Left ventricle myocardium superior (tissue), 1 donor: ENCODE measurements at places on chromosomes 5 and 9. TPM values are rescaled to one million over a fixed set of nuclear protein-coding genes. Genes with fewer than 3 reads are reported as not detected.

Gene CTXN3
- total RNA-seq: not detected

- no peak for DNase-seq
These were observed 34.6 kb upstream of the F2R start for GRCh38 chr5:76681287-76681686.

DNA sequence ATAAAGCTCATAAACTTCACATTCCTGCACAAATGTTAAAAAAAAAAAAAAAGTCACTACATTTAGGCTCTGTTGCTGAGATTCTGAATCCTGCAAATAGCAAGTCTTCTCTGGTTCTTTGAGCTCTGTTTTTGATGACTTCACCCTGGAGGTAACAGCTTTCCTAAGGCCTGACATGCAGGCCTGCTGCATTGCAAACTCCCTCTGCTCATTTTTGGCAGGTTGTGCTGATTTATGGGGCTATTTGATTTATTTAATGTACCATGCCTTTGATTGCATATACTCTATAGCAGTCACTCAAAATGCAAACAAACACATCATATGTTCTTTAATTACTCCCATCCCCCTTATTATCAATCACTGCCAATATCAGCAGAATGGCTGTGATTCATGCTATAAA lies 416.1 kb upstream of the IZUMO3 start:
- DNase-seq: no peak

- DNase-seq: no peak
These were observed 20.6 kb downstream of the OLFML2A start for GRCh38 chr9:124797343-124798103.

Gene DPYSL3
- 19.5 TPM for total RNA-seq

Gene MLANA
- total RNA-seq: not detected

DNA sequence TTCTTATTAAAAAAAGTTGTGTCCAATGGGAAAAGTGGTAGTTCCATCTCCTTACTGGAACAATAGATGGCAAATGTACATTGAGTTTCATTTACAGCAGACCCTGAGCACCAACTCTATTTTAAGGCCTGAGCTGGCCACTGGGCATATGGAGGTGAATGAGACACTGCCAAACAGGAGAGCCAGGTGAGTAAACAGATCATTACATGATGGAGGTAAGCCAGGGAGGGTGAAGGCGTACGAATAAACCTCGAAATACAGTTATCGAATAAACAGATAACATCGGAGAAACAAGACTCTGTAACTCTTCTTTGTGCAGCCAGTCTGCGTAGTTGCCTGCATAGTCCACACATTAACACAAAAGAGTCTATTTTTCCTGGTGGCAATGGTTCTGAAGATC lies 446.4 kb upstream of the KLF4 start:
- no peak for DNase-seq

DNA sequence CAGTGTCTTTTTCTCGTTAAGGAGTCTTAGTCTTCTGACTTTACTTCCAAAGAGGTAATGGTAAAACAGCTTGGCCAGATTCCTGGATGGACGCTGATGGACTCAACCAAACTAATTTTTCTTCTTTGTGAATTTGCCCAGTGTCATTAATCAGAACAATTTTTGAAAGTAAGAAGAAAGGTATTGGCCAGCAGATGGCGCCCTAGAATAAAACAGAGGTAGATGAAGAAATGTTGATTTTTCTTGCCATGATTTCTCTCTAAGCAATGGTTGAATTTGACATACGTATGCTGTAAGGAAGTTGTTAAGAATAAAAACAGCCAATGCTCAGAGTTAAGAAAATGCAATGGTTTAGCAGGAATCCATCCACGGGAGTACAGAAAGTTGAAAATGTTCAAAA lies 500.0 kb downstream of the DIRAS2 start:
- DNase-seq: no peak

GRCh38 chr5:141868541-141868940 lies 9.7 kb downstream of the PCDH1 start:
- DNase-seq: no peak

DNA sequence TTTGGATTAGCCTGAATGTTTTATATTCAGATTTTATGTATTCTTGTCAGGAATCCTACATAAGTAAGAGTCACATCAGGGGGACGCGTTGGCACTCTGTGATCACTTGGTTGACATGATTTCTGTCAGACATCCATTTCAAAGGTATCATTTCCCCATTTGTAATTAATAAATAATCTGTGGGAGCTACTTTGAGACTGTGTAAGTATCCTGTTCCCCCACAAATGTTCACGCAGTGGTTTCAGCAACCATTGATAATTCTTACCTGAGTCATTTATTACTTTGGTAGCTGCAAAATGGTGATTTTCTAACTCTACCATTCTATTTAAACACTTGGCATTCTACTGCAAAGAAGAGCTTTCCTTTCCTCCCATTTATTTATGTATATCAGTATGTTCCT lies 56.9 kb upstream of the TBC1D2 start:
- DNase-seq: no peak

Gene SLC9A3
- 1.3 TPM for total RNA-seq

DNA sequence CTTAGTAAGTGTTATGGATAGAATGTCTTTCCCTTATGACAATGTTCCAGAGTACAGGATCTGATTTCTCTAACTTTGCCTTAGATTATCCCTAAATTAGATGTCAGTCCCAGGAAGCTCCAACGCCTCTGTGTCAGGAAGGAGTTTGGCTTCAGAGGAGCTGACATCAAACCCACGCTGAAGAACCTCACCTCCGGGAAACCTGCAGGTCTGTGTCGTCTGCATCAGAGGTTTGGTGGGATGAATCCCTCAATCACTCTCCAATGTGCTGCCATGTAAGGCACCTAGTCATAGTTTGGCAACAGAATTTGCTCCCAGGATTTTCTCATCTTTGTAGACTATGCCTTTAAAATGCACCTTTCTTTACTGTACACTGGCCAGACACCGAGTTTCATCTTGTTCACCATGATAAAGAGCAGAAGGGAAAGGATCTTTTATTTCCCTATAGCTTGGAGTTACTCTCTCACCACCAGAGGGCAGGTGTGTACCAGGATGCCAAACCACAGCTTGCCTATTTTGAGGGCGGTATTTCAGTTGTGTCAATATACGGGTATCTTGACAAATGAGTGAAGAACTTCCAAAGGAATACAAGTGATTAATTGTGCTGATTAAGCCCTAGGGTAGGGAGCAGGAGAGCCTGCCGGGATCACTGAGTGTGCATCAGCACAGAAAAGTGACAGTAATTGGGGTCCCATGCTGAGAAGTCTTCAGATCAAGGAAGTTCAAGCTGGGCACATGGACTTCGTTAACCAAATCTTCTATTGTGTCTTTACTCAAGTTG lies 23.4 kb downstream of the MINAR2 start:
- no peak for DNase-seq

DNA sequence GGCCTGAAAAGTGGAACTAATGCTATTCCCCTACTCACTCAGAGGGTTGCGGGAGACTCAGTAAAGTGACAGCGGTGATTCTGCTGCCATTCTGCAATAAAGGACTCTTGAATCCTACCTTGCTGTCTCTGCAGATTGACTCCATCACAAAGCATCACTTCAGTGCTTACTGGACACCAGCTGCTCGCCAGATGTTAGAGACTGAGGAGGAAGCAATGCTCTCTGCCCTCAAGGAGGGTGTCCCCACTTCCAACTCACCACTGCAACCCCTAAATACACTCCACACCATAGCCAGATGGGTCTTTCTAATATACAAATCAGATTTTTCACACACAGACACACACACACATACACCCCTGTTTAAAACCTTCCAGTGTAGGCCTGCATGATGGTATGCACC lies 21.4 kb downstream of the TTLL11 start:
- DNase-seq: no peak

GRCh38 chr5:66958201-66958979 lies 238.2 kb downstream of the CD180 start:
- DNase-seq: no peak

DNA sequence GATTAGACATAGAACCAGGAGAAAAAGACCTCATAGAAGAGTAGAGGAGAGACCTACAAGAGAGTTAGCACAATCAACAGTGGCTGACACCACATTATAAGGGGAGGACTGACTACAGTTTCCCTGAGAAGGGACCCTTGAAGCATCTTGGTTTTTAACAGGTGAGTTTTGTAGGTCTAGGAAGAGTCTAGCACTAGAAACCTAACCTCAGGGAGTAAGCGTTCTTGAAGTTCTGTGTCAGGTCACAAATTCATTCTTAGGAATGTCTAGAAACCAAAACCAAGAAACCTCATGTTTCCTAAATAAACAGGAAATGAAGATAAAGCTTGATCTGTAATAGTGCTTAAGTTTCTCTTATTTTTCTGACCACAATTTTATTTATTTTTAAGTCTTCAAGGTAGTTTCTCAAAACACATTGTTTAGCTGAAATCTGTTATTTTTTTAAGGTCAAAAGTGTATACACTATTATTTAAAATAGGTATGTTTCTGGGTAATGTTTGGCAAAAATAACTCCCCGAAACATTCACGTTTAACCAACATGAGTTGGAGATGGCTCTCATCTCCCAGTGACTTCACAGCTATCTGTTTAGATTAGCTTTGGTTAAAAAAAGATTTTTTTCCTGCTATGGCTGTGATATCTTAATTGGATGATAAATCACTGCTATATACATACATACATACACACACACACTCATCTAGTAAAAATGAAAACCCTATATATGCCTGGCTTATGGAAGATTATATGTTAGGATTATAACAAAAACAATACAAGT lies 37.1 kb downstream of the MAP3K1 start:
- no peak for DNase-seq

Gene PPP1R26
- total RNA-seq: 23.3 TPM

- no peak for DNase-seq
These were observed 538.2 kb upstream of the ZNF462 start for GRCh38 chr9:106324591-106325280.

Gene CD14
- 31.0 TPM for total RNA-seq

DNA sequence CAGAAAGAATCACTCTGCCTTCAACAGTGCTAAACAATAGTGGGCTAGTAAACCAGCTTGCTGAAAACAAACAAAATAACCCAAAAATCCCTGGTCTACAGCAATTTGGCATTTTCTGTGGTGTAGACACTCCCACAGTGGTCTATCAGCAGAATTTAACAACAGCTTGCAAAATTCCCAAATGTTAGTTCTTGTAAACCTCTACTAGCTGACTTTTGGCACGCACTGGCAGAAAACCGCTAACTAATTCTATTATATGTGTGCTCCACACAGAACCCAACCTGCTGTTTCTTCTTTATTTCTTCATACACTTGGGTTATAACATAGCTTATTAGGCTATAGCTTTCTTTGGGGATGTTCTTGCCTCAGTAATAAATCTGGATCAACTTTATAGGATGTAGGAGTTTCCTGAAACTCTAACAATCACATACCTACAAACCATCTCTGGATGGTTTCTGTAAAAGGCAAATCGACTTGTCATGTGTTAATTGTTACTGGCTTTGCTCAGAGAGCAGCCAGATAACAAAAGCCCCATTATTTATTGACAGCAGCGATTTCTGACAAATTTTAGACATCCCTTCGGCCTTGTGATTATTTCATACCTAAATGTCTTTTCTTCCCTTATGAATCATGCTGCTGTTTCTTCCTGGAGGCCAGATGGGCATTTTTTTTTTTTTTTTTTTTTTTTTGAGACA lies 82.7 kb upstream of the NAA35 start:
- no peak for DNase-seq

DNA sequence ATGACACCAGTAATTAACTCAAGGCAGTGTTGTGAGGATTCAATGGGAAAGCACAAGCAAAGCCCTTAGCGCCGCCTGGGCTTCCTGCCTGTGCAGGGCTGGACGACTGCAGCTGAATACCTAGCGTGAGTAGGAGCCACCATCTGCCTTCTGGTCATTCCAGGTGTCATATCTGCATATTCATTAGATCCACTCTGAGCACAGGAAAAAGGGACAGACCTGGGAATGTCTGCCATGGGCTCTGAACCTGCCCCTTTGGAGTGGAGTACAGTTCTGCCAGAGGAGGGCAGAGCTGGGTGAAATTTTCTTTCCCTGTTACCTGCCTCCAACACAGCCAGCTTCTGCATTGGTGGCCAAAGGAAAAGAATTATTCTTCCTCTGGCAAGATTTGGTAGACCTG lies 298.8 kb downstream of the NSG2 start:
- DNase-seq: no peak

GRCh38 chr9:124285903-124286291 lies 28.1 kb downstream of the NEK6 start:
- DNase-seq: peak; percentile 68

DNA sequence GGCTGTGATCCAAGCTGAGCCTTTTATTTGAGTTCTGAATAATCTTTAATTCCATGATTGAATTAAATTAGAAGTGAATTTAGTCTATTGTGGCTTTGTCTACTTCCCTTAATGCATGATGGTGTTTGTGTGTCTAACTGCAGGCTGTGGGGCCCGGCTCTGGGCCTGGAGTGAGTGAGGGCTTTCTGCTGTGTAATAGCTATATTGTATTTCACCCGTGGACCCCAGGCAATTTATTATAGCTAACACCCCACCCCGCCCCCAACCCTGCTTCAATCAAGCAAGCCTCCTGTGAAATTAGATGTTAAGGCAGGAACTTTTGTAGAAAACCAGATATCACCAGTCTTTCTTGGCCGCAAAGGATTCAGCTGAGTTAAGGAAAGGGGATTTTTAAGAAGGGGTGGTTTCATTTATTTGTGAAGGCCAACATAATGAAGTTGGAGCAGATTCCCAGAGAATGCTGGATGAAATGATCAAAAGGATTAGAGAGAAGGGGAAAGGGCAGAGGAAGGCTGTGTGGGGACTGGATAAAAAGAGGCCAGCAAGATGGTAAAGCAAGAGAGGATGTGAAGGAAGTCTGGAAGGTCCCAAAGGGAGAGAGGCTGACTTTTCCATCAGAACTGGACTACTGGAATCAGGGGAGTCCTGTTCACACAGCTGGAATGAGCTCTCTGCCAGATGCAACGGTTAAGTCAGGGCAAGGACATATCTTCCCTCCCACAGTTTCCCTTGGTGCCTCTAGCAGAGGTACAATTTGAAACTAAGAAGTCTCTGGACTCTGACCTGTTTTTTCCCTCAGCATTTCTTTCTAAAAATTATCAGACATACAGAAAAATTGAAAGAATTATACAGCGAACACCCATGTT lies 125.3 kb upstream of the SAP30L start:
- DNase-seq: no peak

Gene KIF2A
- total RNA-seq: 9.3 TPM

- DNase-seq: peak; percentile 6
These were observed 6.3 kb upstream of the IL3 start for GRCh38 chr5:132054031-132054696.

DNA sequence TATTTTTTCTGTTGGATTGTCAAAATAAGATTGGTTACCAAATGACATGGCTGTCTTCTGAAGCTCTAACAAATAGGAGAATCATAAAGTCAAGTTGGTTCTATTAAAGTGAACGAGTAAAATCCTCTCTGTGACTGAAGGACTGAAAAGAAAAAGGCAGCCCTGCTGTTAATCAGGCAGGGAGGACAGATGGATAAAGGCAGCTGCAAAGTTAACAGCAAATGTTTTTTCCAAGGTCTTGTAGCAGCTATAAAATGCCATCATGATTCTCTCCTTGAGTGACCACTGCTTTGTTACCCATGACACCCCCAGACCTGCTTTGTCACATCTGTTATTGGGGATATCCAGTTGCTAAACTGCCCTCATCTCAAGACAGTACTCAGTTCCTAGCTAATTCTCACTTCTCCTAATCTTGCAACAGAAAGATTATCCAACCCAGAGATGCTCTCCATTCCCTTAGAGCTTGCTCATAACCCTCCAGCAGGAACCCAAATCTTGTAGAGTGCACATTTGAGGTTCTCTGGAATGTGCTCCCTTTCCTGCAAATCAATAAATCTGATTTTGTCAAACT lies 89.7 kb upstream of the PARP8 start:
- no peak for DNase-seq

- DNase-seq: no peak
These were observed 68.8 kb downstream of the C9orf50 start for GRCh38 chr9:129552064-129552463.
